Central memory CD8-positive, alpha-beta T cell (primary cell): ENCODE measurements at places on chromosomes 7 and 10.

DNA sequence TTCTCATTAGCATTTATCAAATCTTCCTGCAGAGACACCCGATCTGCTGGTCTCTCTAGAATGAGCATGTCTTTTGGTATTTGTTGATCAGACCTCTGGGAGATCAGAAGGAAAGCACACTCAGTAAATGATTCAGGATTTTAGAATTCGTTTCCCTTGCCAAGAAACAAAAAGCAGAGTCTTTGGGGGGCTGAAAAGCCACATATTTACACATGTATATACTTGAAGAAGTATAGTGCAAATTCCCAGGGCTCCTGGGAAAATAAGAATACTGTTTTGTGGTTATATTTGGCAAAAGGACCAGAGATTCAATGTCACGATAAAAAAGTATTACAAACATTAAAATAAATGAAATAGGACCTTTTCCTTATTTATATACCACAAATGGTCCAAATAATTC is 100.2 kb downstream of the AGMO start:
- no peak overlapping the region for H3K4me3 ChIP-seq
- H3K27ac ChIP-seq: no peak overlapping the region
- no peaks in the 10 kb centered on the region for H3K4me1 ChIP-seq
- no peaks in the 10 kb centered on the region for H3K27me3 ChIP-seq

DNA sequence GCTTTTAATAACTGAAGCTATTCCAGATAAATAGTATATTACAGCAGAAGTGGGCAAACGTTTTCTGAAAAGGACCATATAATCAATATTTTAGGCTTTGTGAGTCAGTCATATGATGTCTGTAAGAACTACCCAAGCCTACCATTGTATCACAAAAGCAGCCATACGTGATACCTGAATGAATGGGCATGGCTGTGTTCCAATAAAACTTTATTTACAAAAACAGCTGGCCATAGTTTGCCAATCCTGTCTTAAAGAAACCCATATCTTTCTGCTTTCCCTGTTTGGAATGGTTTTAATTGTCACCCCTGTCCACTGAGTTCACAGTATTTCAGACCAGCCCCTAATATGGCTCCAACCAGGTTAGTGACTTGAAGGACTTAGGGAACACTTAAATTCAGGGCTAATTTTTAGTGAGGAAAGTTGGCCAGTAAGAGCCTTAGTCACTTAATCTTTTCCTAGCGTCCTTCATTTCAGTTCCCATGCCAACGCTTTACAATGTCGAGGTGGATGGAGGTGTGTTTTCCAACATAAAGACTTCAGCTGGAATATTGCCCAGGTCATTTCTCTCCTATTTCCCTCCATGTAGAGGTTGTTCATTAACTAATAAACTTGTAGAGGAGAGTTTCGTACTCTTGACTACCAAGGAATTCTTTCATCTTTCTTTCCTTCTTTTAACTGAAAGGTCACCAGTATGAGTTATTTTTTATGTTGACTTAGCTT is 184.5 kb downstream of the TRIL start:
- no peak for DNase-seq
- peaks cover 27% of the 10 kb centered on the region for H3K27me3 ChIP-seq
- H3K4me3 ChIP-seq: no peak overlapping the region

DNA sequence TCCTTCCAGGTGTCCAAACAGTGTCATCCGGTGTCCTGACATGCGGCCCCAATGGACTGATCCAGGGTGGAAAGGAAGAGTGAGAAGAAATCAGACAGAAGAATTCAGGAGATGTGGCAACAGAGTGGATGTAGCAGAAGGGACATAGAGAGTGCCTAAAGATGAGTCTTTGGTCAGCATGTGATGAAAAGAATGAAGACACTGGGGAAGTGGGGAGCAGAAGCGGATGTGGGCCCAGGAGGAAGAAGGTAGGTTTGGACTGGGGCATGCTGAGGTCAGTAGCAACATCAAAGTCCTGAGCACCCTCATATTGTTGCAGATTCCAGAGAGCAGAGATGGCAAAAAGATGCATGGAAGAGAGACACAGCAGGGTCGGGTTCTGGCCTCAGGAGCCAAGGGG is 71.8 kb upstream of the STEAP1B start:
- H3K27ac ChIP-seq: no peak overlapping the region
- H3K27me3 ChIP-seq: peaks cover 56% of the 10 kb centered on the region
- H3K36me3 ChIP-seq: no peaks in the 10 kb centered on the region
- H3K4me1 ChIP-seq: no peaks in the 10 kb centered on the region
- DNase-seq: no peak
- no peak overlapping the region for H3K4me3 ChIP-seq

DNA sequence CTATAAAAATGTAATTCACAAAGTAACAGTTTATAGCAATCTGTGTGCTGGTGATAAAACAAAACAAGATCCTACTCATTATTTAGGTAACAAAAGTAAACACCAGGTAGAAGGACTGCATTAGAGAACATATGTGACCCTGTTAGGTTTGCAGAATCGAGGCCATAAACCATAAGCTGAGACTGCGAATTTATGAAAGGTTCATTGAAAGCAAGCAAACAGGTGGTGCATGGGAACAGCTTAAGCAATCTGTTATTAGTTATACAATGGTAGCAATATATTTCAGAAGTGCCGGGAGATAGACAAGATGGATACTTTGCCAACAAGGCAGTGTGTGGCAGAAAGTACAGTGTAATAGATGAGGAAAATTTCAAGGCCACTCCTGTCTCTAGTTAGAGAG is 23.5 kb upstream of the FAM133B start:
- no peaks in the 10 kb centered on the region for H3K4me1 ChIP-seq
- no peak for DNase-seq

DNA sequence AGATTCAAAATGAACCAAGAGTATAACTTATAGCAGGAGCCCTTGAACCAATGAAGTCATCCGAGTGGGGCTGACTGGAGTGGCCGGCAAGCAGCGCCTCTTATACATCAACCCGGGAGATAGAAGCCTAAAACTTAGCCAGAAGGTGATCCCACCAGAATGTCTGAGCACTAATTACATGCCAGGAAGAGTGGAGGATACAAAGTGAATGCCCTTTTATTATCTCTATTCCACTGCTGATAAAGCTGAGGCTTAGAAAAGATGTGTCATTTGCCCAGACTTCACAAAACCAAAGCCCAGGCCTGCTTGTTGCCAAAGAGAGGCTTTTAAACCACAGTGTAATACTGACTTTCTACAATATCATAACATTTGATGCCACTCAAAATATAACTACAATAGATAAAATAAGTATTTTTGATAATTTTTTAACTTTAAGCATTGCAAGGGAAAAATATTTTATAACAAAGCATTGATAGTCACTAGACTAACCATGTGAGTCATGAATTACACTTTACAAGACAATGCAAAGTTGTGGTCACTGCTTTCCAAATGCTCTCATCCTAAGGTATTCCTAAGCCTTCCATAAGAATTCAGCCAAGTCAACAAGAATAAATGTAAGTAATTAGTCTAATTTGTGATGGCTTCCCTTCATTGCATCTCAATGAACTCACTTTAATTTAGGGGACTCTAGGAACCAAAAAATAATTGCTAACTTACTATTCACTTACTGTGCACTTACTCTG is 58.6 kb upstream of the ARID5B start:
- H3K4me1 ChIP-seq: peaks cover 9% of the 10 kb centered on the region
- H3K27ac ChIP-seq: no peak overlapping the region
- no peaks in the 10 kb centered on the region for H3K36me3 ChIP-seq
- DNase-seq: no peak
- no peak overlapping the region for H3K4me3 ChIP-seq
- no peaks in the 10 kb centered on the region for H3K27me3 ChIP-seq

DNA sequence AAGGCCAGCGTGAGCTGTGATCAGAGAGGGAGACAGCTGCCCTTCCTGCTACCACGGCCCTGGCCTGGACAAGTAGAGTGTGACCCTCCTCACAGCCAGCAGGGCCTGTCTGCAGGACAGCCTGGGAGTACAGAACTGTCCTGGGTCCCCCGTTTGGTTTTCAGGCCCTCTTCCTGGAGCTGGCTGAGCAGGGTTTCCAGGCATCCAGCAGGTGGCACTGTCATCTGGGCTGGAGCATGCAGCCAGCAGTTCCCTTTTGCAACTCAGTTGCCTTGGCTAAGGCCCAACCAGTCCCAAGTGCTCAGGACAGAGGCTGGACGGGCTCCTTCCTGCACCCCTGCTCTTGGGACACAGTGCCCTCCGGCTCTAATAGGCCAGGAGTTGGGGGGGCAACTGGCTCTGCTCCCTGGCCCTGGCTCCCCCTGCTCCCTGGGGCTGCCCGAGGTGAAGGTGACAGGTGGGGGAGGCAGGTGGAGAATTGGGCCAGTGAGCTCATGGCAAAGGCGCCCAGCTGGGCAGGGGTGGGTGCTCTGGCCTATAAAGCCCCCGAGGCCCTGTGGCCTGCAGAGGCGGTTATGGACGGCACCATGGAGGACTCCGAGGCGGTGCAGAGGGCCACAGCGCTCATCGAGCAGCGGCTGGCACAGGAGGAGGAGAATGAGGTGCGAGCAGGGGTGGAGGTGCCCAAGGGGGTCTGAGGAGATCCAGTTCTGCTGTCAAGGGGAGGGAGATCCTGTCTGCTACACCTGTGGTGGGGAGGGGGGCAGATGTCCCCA is at the start of gene ANKRD2:
ANKRD2 (plus strand) TSS at position 566 of the 776 bp plus-strand sequence; CDS start at position 576, 10 bp downstream.
- peak; percentile 32 for DNase-seq
- no peaks in the 10 kb centered on the region for H3K27me3 ChIP-seq
- H3K4me3 ChIP-seq: no peak within 1 kb of the TSS
